ENCODE measurements at places on chromosomes 5 and 9.
A peak's percentile ranks its signal among the peaks of the same experiment; 100 is the strongest.

GRCh38 chr5:82793808-82794419 is 283.3 kb downstream of the TMEM167A start:
- DNase-seq: peak; percentile 17

GRCh38 chr5:113682497-113683136 is 169.1 kb downstream of the YTHDC2 start:
- DNase-seq: no peak

DNA sequence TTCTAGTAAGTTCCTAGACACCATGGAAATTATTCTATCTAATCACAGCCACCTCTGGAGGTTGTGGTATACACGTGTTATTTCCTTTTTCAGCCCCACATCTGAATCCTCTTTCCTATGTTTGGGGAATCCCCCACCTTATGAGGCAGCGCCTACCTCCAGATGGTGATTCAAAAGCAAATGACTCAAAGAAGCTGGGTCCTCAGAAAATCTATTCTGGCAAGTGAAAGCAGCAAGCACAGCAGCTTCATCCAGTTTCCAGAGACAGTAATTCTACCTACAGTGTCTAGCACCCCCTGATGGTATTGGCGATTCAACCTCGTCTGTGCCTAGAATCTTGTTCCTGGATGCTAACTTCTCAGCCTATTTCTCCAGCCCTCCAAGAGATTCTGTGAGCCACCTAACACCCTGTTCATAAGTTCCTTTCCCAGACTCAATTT is 43.0 kb downstream of the STRBP start:
- peak; percentile 35 for DNase-seq

GRCh38 chr9:93684161-93684765 is 107.9 kb downstream of the PHF2 start:
- DNase-seq: no peak

DNA sequence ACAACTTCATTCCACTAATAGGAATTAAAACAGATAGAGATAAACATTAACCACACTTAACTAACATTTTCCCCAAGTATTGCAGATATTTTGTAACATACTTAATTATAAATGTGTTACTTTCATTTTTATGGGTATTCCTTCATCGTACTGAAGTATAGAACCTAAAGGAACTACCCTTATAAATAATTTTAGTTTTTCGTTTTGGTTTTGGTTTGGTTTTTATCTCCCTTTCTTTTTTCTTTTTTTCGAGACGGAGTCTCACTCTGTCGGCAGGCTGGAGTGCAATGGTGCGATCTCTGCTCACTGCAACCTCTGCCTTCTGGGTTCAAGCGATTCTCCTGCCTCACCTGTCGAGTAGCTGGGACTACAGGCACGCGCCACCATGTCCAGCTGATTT is 60.1 kb upstream of the LMNB1 start:
- DNase-seq: no peak

GRCh38 chr5:68780299-68780955 is 313.4 kb upstream of the SLC30A5 start:
- no peak for DNase-seq

GRCh38 chr9:134004881-134005280 is 12.8 kb upstream of the VAV2 start:
- DNase-seq: no peak

DNA sequence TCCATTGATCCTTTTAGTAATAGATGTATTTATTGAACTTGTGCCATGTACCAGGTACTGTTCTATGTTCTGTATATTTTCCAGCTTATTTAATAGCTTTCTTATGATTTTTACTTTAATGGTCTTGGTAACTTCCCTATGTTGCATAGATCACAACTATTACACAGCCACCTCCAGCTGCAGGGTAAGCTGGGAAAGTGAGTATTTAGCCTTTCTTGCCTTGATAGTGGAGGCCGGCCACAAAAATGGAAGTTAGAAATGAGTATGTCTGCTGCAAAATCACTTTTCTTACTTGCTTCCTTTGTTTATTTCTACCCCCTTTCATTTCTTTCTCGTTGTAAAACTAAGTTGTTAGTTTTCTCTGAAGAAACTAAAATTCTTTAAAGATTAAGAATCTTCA is 43.1 kb upstream of the ANKDD1B start:
- DNase-seq: no peak

GRCh38 chr9:136011703-136012496 is 50.7 kb upstream of the UBAC1 start:
- DNase-seq: no peak

GRCh38 chr9:105255421-105255820 is 11.0 kb downstream of the SLC44A1 start:
- no peak for DNase-seq

DNA sequence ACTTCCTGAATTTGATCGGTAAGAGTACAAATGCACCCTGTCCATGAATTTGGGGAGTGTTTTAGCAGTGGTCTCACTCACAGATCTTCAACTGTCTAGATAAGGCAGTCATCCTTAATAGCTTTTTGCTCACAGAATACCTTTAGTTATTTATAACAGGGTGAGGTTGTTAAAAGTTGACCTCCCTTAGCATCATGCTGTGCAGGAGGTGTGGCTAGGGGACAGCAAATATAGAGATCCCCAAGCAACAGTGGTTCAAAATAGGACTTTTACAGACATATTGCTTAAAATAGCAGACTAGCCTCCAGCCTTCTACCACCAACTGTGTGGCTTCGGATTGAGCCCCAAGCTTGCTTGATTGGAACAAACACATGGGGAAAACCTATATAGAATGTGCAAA is 724.4 kb downstream of the TLE1 start:
- no peak for DNase-seq

GRCh38 chr5:56159521-56159947 is 73.6 kb downstream of the ANKRD55 start:
- DNase-seq: no peak

GRCh38 chr5:88892669-88893068 is 9.7 kb upstream of the MEF2C start:
- DNase-seq: no peak

- DNase-seq: no peak
Measured at GRCh38 chr9:105150991-105151685, 93.3 kb upstream of the SLC44A1 start.

- no peak for DNase-seq
Measured at GRCh38 chr9:3968891-3969290, 331.0 kb downstream of the GLIS3 start.

DNA sequence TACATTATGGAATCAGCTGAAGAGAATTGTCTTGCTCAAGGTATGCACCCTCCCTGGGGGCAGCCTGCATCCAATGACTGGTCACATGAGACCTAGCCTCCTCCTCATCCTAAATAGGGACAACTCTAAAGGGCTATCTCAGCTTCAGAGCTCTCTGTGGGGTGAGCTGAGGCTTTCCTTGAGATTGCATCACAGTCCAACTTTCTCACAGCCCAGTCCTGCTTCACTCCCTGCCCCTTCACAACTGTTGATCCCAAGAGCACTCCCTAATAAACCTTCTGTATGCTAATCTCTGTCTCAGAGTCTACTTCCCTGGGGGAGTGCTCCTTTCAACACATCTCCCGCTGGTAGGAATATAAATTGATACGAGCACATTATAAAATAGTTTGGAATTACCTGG is 44.1 kb upstream of the ERBIN start:
- no peak for DNase-seq

- no peak for DNase-seq
Measured at GRCh38 chr5:156356238-156356637, 29.3 kb downstream of the SGCD start.

GRCh38 chr5:5437227-5438172 is 15.0 kb downstream of the ICE1 start:
- no peak for DNase-seq

- no peak for DNase-seq
Measured at GRCh38 chr5:78483809-78484521, 123.5 kb downstream of the SCAMP1 start.

- no peak for DNase-seq
Measured at GRCh38 chr5:93073547-93073946, 507.5 kb downstream of the NR2F1-AS1 start.

GRCh38 chr5:127562252-127562651 is 44.8 kb downstream of the PRRC1 start:
- no peak for DNase-seq

GRCh38 chr9:34037626-34038025 is 11.1 kb downstream of the UBAP2 start:
- no peak for DNase-seq

GRCh38 chr5:54882841-54883240 is 102.6 kb downstream of the ESM1 start:
- no peak for DNase-seq

- DNase-seq: no peak
Measured at GRCh38 chr5:65383859-65384258, 97.9 kb downstream of the ADAMTS6 start.

DNA sequence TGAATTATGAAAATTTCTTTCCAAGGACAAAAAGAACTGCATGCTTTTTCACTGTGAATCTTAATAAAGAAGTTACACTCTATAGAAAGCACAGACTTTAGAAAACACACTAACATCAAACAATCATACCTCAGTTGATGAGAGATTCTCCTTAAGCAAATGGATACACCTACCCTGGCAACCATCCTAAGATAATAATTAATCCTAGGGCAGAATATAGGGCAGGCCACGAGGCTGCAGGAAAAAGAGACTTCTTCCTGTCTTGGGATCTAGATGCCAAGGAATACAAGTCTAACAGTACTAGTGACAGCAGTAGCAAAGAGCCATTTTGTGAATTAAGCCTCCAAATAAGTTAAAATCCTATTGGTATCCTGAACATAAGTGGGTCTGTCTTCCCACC is 395.4 kb downstream of the EFNA5 start:
- DNase-seq: no peak

GRCh38 chr9:134336228-134336627 is 10.0 kb downstream of the RXRA start:
- DNase-seq: no peak

DNA sequence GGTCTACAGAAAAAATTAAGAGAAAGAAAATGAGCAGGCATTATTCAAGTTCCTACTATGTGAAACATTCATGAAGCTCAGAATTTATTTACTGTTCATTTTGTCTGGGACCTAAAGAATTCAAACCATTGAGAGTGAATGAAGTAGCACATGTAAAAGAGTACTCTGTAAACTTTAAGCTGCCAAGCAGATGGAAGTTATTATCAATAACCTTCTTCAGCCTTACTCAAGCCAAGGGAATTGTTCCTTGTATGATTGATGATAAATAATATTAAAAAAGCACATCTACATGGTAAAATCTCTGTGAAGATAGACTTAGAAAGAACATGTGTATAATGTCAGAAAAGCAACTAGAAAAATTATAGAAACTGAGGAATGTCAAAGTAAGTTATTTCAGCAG is 17.8 kb upstream of the GLIS3 start:
- DNase-seq: no peak

GRCh38 chr9:128091144-128091543 is 23.1 kb downstream of the SLC25A25 start:
- DNase-seq: no peak
